ENCODE measurements at places on chromosomes 7 and 10. TPM values are rescaled to one million over a fixed set of nuclear protein-coding genes. Genes with fewer than 3 reads are reported as not detected.
A peak's percentile ranks its signal among the peaks of the same experiment; 100 is the strongest.

The MTG1 gene
- total RNA-seq = 46.9 TPM

The PIP gene
- total RNA-seq = not detected

The LZTS2 gene
- total RNA-seq = 15.7 TPM

The ITGB8 gene
- not detected for total RNA-seq

The ZNF804B gene
- not detected for total RNA-seq

The IPMK gene
- 8.1 TPM for total RNA-seq

The TUBAL3 gene
- total RNA-seq = not detected

The LHFPL3 gene
- not detected for total RNA-seq

GRCh38 chr10:132395704-132396493 is 1.1 kb upstream of the PWWP2B start:
- DNase-seq = peak; percentile 43

GRCh38 chr10:14293526-14293925 is 37.2 kb downstream of the FRMD4A start:
- DNase-seq = no peak

DNA sequence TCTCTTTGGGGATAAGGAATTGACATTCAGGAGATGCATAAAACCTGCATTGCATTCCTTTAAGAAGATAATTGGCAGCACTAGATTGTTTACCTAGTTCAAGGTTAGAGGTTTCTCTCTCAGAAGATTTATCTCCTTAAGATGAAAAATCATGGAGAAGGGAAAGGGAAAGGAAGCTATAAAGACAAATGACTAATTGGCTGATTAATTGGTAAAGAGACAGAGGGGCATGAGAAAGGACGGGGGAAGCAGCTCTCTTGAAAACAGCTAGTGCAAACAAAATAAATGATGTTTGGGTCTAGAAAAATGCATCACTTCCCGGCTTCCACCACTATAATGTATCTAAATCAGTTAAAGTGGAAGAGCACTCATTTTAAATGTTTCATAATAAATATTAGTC is 941.2 kb downstream of the XPNPEP1 start:
- DNase-seq = no peak

DNA sequence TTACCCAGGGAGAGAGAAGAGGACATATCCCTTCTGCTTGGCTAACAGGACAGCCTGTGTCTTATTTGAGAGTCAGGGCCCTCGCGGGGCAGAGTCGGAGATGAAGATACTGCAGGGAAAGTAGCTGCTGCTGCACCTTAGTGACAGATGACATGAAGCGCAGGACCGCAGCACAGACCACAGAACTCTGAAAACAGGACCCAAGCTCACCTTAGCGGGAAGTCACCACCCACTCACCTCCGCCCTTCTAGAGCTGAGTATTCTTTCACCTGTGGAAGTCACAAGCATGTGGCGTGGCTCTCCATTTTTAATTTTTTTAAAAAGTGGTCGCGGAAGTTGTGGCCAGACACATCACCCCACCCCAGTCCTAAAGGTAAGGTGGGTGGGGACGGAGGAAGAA is 191.4 kb downstream of the FAM107B start:
- DNase-seq = peak; percentile 92

DNA sequence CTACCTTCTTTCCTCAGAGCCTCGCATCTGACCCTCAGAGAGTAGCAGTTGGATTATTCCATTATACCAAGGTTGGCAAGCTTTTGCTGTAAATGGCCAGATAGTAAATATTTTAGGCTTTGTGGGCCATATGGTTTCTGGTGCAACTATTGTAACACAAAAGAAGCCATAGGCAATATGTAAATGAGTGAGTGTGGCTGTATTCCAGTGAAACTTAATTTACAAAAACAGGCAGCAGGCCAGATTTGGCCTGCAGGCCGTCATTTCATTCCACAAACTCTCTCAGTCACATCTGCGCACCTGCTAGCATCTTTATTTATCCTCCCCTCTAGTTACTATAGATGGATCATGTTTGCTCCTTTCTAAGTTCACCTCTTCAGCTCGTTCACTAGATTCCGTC is 6.7 kb downstream of the ZNF518A start:
- no peak for DNase-seq

- DNase-seq = no peak
Measured at GRCh38 chr10:113600569-113600968, 47.7 kb downstream of the HABP2 start.

- DNase-seq = no peak
Measured at GRCh38 chr10:115861455-115861854, 411.6 kb downstream of the GFRA1 start.

DNA sequence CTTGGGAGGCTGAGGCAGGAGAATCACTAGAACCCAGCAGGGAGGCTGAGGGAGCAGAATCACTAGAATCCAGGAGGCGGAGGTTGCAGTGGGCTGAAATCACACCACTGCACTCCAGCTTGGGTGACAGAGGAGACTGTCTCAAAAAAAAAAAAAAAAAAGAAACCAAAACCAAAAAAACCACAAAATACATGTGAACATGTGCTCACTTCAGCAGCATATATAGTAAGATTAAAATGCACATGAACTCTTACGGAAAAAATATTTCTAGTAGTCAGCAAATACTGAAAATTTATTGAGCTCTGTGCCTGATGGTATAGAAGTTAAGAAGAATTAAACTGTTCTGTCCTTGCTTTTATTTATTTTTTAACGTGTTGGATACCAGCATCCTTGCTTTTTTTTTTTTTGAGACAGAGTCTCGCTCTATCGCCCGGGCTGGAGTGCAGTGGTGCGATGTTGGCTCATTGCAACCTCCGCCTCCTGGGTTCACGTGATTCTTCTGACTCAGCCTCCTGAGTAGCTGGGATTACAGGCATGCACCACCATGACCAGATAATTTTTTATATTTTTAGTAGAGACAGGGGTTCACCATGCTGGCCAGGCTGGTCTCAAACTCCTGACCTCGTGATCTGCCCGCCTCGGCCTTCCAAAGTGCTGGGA is 9.6 kb upstream of the ZNF487 start:
- DNase-seq = peak; percentile 78

DNA sequence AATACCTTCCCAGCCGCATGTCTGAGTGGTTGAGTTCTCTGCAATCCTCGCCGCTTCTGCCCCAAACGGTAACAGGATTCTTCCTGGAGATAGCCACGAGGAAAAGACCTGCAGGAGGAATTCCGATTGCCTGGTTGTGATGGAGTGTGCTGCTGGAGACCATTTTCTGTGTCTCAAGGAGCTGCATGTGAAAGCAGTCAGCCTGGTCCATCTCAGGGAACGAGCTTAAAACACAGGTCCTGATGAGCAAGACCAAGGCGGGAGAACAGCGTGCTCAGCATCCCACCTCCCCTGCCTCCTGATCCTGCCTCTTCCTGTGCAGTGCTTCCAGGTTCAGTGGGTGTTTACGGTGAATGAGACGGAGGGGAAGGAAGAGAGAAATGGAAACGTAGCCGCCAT is 26.5 kb downstream of the VIPR2 start:
- no peak for DNase-seq

DNA sequence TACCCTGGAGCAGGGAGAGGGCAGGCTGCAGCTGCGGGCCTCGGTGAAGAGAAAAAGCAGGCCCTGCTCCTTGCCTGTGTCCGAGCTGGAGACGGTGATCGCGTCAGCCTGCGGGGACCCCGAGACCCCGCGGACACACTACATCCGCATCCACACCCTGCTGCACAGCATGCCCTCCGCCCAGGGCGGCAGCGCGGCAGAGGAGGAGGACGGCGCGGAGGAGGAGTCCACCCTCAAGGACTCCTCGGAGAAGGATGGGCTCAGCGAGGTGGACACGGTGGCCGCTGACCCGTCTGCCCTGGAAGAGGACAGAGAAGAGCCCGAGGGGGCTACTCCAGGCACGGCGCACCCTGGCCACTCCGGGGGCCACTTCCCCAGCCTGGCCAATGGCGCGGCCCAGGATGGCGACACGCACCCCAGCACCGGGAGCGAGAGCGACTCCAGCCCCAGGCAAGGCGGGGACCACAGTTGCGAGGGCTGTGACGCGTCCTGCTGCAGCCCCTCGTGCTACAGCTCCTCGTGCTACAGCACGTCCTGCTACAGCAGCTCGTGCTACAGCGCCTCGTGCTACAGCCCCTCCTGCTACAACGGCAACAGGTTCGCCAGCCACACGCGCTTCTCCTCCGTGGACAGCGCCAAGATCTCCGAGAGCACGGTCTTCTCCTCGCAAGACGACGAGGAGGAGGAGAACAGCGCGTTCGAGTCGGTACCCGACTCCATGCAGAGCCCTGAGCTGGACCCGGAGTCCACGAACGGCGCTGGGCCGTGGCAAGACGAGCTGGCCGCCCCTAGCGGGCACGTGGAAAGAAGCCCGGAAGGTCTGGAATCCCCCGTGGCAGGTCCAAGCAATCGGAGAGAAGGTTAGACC is 138.0 kb upstream of the STK17A start:
- DNase-seq = no peak

- DNase-seq = no peak
Measured at GRCh38 chr10:100817268-100817839, 72.0 kb downstream of the PAX2 start.

DNA sequence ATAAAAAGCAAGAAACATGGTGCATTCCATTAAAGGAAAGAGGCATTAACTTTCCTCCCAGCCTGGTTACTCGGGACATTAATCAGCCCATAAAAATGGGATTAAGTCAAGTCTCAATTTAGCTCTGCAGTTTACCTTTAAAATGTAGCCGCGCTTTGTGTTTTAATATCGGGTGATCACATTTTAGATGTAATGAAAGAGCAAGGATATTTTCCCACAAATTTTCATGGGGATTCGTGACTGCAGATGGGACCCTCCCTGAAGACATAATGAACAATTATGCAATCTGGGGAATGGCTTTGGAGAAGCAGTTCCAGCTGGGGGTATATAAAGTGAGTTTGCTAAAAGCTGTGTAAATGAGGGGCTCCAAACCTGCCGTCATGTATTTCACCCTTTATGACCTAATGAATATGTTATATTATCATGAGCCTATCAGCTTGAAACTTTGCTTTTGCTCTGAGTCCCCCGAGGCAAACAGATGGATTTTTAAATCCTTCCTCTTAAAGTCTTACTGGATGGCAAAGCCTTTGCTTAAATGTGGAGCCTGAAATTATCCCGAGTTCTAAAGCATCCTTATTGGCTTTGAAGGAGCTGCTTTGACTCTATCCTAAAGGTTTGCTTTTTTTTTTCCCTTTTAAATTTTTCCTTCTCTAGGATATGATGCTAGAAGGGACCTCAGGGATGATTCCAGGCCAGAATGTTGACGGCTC is 31.8 kb downstream of the BAMBI start:
- DNase-seq = no peak

GRCh38 chr7:158061884-158062656 is 525.6 kb downstream of the PTPRN2 start:
- no peak for DNase-seq

DNA sequence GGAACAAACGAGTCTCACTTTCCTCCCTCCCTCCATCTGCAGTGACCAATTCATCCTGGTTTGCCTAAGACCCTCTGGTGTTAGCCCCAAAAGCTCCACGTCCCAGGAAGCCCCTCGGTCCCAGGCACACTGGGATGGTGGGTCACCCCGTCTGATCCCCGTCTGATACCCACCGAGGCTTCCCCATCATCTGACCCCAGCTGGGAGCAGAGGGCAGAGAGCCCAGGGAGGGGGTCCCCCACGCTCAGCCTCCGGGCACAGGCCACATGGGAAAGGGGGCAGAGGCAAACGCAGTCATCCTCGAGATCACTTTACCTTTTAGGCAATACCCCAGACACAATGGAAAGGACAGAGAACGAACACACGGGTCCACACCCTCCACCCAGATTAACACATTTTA is 291.6 kb upstream of the PPP2R2D start:
- DNase-seq = no peak

DNA sequence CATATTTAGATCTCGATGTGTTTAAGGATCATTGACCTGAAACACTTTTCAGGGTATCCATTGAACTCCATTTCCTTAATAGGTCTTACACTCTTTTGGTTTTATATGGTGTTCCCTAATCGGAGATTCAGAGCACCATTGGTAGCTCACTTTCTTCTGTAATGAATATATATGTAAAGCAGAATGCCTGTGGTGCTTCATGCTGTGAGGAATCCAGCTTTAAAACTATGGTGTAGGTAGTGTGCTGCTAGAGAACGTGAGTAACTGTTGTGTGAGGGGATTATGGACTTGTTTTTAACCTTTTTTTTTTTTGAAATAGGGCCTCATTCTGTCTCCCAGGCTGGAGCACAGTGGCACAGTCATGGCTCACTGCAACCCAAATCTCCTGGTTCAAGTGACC is 376.9 kb upstream of the LRGUK start:
- no peak for DNase-seq

- DNase-seq = no peak
Measured at GRCh38 chr7:24343614-24344013, 59.6 kb downstream of the NPY start.

DNA sequence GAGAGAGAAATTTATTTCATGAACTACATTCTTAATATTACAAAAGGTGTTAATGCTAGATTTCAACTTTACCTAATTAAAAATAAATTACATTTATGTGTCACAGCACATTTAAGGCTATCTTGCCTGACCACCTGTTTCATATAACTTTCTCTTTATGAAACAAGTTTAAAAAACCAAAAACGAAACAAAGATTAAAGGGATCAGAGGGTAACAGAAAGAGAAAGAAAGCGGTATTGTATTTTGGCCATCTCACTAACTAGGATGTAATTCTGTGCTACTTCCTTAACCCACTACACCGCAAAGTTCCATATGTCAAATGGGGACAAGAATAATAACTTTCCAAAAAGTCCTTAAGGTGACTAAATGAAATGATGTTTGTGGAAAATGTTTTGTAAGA is 6.3 kb upstream of the RHOBTB1 start:
- DNase-seq = no peak

GRCh38 chr10:79316671-79317431 is 30.4 kb upstream of the PPIF start:
- peak; percentile 51 for DNase-seq

- no peak for DNase-seq
Measured at GRCh38 chr10:69272624-69273023, 5.7 kb upstream of the HK1 start.

DNA sequence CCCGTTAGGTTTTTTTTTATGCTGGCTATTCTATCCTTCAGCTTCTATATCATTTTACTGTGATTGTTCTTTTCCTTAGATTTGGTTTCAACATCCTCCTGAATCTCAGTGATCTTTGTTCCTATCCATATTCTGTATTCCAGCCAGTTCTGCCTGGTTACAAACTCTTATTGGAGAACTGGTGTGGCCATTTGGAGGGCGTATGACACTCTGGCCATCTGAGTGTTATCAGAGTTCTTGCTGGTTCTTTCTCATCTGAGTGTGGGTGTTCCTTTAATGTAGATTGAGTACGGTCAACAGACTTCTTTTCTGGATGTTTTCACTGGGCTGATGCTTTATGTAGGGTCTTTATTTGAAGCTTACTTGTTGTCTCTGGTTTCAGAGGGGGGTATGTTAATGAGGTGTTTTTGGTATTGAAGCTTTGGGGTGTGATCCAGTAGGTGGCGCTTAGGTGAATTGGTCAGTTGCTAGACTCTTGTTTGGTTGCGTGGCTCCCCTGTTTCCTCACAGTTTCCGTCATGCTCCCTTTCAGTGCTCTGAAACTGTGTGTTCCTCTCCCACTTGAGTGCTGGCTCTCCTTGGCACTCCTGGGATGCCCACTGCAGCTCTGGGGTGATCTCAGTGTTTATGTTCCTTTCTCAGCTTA is 80.7 kb downstream of the FANK1 start:
- DNase-seq = no peak

GRCh38 chr7:120052884-120053382 is 220.0 kb upstream of the KCND2 start:
- DNase-seq = no peak

All from activated CD4-positive, alpha-beta T cell treated with anti-CD3 and anti-CD28 coated beads for 36 hours (primary cell).